ENCODE measurements at places on chromosomes 11 and 22.
A peak's percentile ranks its signal among the peaks of the same experiment; 100 is the strongest.

- DNase-seq: peak; percentile 55
Observed at GRCh38 chr11:72821920-72822799, 7.9 kb downstream of the ATG16L2 start.

DNA sequence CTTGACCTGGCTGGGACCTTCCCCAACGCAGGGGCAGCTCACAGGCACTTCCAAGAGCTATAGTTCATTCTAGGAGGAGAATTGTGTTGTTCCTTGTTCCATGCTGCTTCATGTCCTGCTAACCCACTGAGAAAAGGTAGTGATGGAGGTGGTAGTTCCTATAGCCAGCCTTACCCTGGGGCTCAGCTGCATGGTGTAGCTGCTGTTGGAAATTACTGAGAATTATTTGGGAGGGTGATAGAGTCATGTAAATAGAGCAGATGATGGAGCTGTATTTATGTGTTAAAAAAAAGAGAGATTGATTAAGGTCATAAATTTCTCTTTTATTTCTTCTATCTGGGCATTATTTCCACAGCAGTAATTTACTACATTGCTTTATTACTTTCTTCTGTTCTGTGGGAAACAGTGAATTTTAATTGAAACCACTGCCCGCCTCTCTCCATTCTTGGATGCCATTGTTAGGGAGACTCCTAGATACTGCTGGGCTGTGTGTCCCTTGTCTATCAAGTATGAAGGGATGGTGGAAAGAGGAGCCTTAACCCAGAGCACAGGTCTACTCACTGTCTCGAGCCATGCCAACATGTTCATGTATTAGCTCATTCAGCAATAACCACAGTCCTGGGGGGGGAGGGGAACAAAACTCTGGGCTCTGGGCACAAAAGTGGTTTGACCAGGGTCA lies 309.2 kb downstream of the FAT3 start:
- DNase-seq: no peak

- DNase-seq: no peak
Observed at GRCh38 chr11:33291004-33291777, 34.0 kb downstream of the HIPK3 start.

DNA sequence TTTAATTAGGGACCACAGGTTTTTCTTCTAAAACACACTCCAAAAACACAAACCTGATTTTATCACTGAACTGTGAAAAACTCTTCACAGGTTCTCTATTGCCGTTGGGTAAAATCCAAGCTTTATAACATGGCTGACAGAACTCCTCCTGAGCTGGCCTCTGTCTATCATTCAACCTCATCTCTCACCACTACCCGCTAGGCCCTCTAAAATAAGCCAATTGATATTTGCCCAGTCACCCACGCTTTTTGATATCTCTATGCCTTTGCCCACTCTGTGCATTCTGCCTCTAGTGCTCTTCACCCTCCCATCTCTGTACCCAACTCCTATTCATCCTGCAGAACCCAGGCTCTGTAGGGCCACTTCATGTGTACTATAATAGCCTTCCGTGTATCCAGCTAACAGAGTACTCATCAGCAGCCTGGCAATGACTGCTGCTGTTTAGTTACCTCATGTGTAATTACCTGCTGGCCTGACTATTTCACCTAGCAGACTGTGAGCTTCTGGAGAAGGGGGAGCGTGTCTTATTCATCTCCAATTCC lies 1.1 kb upstream of the CNGA4 start:
- DNase-seq: no peak

GRCh38 chr11:23509023-23509422 lies 648.7 kb upstream of the CCDC179 start:
- DNase-seq: no peak

DNA sequence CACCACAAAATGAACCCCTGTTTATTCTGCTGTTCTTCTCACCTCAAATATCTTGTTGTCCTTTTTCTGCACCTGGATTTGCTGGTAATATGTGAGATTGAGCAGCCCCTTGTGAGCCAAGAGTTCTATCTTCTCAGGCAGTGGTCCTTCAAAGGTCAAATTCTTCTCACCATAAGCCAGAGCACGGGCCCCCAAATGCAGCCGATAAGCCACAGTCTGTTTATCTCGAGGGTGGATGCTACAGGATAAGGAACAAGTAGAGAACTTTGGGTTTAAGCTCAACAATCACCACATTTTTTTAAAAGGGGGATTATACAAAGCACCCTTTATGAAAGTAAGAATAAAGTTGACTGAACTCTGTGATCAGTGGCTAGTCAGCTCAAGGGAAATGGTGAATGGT lies 15.8 kb downstream of the TBRG1 start:
- no peak for DNase-seq

DNA sequence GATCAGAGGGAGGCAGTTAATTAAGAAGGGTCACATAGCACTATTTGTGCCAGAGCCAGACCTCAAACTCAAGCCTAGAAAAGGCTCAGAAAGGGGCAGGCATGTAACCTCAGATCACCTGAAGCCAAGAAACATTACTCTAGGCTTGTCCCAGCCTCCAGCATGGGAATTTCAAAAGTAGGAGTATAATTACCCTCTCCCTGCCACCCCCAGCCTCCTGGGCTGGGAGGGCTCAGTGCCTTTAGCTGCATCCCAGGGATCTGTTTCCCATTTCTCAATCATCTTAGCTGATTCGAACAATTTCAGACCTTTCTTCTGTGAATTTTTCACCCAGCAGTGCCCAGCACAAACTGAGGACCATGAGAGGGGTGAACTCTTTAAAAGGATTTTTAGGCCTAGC lies 33.1 kb upstream of the LRRC10B start:
- DNase-seq: no peak

GRCh38 chr11:13140028-13140870 lies 131.1 kb downstream of the RASSF10 start:
- DNase-seq: no peak

- DNase-seq: no peak
Observed at GRCh38 chr11:28146123-28146751, 38.0 kb downstream of the METTL15 start.

- DNase-seq: no peak
Observed at GRCh38 chr11:131792243-131792642, 421.8 kb downstream of the NTM start.

- no peak for DNase-seq
Observed at GRCh38 chr11:66052664-66052982, 459 bp downstream of the SF3B2 start.

DNA sequence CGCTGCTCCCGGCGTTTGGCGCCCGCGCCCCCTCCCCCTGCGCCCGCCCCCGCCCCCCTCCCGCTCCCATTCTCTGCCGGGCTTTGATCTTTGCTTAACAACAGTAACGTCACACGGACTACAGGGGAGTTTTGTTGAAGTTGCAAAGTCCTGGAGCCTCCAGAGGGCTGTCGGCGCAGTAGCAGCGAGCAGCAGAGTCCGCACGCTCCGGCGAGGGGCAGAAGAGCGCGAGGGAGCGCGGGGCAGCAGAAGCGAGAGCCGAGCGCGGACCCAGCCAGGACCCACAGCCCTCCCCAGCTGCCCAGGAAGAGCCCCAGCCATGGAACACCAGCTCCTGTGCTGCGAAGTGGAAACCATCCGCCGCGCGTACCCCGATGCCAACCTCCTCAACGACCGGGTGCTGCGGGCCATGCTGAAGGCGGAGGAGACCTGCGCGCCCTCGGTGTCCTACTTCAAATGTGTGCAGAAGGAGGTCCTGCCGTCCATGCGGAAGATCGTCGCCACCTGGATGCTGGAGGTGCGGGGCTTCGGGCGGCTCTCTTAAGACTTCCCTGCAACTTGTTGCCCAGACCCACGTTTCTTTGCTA lies at the start of gene CCND1:
Gene CCND1, plus strand, starts transcription at position 162 of the 587 bp plus-strand sequence. Its CDS starts 158 bp downstream, at position 320.
- no peak for DNase-seq

GRCh38 chr22:44586351-44586990 lies 88.4 kb upstream of the RTL6 start:
- no peak for DNase-seq

GRCh38 chr11:131064373-131064991 lies 148.2 kb upstream of the SNX19 start:
- no peak for DNase-seq

DNA sequence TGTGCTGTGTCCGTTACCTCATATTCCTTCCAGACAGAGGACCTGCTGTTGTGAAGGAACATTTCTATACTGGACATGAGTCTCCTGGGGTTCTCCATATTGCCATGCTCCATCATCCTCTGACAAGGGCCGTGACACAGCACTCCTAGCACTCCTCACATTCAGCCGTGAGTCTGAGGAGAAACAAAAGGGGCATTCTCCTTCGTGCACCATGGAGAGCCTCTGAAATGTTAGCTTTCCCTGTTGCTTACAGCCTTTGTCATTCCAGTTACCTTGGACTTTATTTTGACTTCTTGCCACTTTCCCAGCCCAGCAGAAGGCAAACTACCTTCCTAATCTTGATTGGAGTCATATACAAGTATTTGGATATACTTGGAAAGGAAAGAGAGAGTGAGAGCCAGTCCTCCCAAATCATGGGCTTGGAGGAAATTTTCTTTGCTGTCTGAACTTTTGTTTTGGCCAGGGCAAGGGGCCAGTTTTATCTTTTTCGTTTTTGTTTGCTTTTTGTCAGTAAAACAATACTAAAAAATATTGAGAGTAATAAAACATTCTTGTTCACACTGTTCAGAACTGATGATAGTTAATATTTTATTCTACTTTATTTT lies 29.1 kb upstream of the TECTA start:
- no peak for DNase-seq

DNA sequence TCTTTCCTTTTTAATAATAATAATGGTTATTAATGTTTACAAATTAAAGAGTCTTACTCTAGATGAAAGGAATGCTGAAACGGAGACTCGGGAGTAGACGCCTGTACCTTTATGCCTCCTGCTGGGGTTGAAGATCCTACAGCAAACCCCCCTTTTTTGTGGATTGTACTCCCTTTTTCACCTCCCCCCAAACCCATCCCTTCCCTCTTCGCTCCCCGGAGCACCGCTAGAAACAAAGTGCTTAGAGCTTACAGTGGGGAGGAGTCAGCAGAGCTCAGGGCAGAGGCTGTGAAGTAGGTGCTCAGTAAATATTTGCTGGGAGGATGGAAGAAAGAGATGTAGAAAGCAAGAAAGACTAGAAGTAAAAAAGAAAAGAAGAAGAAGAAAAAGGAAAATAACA lies 169.7 kb downstream of the NXPE2 start:
- DNase-seq: no peak

DNA sequence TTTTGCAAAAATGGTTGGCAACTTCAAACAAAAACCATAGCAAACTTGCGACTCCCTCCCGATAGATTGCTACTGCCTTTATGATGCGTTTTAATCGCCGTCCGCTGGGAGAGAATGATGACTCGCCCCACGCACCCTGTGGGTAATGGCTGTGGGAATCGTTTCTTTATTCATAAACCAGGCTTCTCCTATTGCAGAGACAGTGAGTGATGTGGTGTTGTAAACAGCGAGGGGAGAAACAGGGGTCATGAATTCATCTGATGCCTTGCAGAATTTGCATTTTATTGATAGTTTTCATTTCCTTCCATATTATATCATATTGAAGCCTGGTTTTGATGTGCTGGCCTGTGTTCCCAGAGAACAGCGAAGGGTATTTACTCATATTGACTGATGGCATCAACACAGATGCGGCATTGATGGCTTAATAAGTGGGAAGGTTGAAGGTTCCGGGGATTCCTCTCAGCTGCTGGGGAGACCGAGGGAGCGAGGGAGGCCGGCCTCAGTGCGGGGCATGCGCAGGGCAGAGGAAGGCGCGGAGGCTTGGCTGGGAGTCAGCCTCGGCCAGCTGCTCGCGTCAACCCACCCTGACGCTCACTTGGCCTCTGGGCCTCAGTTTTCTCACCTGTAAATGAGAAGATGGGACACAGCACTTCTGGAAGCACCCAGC lies 41.3 kb downstream of the ARHGAP8 start:
- DNase-seq: no peak

DNA sequence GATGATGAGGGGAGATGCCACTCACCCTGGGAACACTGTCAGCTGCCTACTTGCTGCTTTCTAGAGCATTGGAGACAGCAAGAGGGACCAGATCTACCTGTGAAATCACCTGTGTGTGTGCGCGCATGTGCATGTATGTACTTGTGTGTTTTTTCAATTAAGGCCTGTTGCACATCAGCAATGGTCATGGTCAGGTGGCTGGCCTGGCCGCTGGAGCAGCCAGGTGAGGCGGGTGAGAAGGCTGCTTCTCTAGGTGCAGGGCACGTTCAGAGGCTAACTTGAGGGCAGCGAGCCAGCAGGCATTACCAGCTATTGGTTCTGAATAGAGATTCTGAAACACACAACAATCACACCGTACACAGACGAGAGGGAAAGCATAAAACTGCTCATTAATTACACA lies 65.1 kb downstream of the PARVG start:
- DNase-seq: no peak

DNA sequence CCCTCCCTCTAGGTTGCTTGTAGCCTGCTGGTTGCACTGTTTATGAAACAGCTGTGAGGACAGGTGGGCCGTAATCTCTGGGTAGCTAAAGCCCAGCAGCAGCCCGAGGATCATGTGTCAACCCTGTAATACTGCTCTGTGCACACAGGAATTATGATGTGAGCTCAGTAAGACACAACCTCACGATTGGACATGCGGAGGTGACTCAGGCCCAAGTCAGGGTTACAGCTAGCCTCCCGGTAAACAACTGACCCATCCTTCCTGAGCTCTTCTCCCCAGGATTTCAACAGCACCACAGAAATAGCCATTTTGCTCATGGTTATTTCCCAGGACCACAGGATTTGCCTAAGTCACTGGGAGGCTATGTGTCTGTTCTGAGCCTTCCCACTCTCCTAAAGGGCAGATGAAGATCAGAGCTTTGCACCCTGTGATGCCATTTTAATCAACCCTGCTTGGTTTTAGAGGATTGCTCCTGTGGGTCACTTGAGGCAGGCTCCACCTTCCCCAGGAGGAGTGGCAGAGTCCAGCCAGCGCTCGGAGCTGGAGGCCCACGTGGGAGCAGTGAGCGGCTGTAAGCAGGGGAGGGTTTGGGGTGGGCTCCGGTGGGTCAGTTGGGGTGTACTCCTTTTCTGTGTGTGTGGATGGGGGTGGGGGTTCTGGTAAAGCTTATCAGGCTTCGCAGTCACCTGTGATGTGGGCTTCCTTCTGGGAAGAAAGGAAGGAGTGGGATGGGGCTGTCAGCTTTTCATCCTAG lies at the start of gene AMPD3:
Gene AMPD3, plus strand, starts transcription at position 387 of the 754 bp plus-strand sequence. CDS start 6,256 bp downstream, outside the sequence.
- DNase-seq: no peak

DNA sequence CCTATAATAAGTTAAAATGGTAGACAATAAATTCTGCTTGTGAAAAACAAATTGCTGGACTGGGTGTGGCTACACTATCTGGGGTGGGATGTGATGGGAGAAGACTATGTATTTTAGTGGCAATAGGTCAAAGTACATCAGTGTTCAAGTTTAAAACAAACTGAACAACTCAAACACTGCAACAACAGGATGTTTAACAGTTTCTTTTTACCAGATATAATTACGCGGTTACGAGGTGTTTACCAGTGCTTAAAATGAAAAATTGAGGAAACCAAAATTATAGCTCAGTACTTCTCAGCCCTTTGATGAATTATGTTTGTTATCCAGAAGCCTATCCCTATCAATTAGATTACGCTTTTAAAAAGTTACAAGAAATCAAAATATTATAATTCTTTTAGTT lies 3.2 kb downstream of the PRDM10 start:
- no peak for DNase-seq

- DNase-seq: no peak
Observed at GRCh38 chr11:106304274-106304673, 226.8 kb downstream of the AASDHPPT start.

GRCh38 chr11:107740271-107740670 lies 28.4 kb upstream of the SLN start:
- no peak for DNase-seq

Measured in stimulated activated CD8-positive, alpha-beta memory T cell treated with anti-CD3 and anti-CD28 coated beads, Interleukin-12 subunit alpha, Interleukin-12 subunit beta, amount 100 ng/mL, for 1 hour (primary cell).